ENCODE measurements at places on chromosomes 12 and 14. TPM values are rescaled to one million over a fixed set of nuclear protein-coding genes. Genes with fewer than 3 reads are reported as not detected.

HSPB8 gene
- total RNA-seq, result not detected

DNA sequence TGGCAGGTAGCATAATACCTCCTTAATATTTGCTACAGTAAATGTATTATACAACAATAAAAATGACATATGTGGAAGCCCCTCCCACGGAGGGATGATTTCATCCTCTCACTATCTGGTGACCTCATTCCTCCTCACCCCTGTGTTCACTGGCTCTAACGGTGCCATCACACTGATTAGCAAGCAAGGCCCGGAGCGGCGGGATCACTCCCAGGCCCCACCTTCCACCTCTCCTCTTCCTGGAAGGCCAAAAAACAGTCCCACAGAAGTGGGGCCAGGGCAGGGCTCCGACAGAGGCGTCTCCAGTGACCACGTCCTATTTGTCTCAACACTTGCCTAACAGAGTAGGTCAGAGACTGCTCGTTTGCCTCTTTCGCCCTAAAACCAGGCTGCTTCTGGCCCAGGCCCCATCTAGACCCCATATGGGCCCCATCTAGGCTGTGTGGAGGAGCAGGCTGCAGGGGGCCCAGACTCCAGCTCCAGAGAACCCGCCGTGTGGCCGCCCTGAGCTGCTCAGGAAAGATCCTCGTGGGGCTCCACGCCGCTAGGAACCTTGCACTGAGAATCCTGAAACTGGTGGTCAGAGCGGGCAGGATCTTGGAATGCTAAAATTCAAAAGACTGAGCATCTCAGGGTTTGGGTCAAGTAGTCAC lies 3.7 kb downstream of the SELPLG start:
- DNase-seq, result peak; percentile 73

- DNase-seq, result no peak
These were observed 63.2 kb upstream of the SLC24A4 start for GRCh38 chr14:92259613-92260357.

- no peak for DNase-seq
These were observed 238.9 kb upstream of the SRRM4 start for GRCh38 chr12:118742431-118742830.

ALX1 gene
- not detected for total RNA-seq

PLEK2 gene
- total RNA-seq, result not detected

PWP1 gene
- total RNA-seq, result 22.2 TPM

L2HGDH gene
- 5.6 TPM for total RNA-seq

SEC23A gene
- total RNA-seq, result 75.5 TPM

- no peak for DNase-seq
These were observed 231.9 kb downstream of the C12orf75 start for GRCh38 chr12:105562199-105562971.

DNA sequence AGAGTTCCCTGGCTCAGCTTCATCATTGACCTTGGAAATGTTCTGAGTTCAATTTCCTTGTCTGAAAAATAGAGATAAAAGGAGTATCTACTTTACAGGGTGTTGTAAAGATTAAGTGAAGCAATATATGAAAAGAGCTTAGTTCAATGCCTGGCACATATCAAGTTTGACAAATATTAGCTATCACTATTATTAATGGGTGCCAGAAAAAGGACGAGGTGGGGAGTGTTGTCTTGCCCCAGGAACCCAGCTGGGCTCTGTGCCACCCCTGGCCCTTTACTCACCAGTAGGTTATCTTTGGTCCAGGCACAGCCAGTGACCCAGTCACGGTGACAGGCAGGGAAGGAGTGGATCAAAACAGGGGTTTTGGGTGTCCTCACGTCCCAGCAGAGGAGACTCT lies 32.0 kb downstream of the PARP2 start:
- no peak for DNase-seq

- DNase-seq, result no peak
These were observed 3.4 kb upstream of the SLCO1A2 start for GRCh38 chr12:21337959-21338744.

DNA sequence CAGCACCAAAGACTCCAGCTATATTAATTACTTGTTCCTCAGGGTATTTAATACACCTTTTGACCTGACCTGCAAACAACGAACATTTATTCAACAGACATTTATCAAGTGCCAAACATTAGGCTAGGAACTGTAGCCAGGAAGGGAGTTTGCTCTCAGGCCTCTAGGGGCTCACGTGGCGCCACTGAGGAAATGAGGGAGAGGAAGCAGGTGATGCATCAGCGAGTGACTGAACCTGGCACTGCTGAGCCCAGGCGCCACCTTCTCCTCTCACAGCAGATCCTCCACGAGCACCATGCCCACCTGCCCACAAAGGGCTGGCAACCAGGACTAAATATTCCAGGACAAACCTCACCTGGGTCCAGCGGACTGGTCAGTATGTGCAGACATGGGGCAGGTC lies 50.2 kb downstream of the SETD3 start:
- peak; percentile 33 for DNase-seq

DNA sequence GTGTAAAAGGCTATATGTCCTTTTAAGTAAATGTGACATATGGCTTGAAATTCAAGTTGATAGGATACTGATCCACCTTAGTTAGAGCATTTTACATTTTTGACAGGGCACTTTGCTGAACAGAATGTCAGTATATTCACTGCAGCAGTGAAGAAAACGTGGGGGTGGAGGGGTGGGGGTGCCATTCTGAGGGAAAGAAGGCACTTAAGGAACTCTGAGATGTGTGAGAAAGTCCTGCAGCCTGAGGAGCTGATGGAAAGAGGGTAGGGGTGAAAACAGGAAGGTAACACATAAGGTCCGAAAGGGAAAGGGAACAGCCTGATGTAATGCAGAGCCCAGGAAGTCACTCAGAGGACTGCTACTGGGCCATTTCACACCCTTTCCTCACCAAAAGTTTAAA lies 265.5 kb upstream of the GRIP1 start:
- no peak for DNase-seq

GRCh38 chr12:43145481-43145880 lies 406.5 kb downstream of the ADAMTS20 start:
- DNase-seq, result no peak

DNA sequence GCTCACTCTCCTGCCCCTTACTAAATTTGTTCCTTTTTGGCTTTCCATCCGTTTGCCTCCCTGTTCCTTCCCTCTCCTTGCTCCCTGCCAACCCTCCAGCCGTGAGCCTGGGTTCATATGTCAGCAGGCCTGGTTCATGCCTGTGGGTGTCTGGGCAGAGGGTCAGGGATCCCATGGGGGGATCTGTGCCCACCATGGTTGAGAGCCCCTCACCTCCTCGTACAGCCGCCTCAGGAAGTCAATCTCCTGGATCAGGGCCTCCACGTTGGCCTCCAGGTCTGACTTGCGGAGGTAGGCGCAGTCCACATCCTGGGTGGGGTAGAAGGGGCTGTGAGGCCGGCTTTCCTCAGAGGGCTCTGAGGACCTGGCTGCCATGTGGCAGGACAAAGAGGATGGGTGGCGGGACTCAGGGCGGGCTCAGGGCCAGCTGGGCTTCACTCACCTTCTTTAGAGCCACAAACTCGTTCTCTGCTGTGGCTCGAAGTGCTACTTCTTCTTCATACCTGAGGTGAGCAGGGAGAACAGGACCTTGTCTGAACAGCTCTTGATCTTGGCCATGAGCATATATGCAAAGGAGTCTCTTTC lies 3.6 kb downstream of the KRT83 start:
- no peak for DNase-seq

GRCh38 chr14:69803753-69804152 lies 6.7 kb upstream of the SLC10A1 start:
- no peak for DNase-seq
